ENCODE measurements at places on chromosomes 7 and 10.
A peak's percentile ranks its signal among the peaks of the same experiment; 100 is the strongest.

DNA sequence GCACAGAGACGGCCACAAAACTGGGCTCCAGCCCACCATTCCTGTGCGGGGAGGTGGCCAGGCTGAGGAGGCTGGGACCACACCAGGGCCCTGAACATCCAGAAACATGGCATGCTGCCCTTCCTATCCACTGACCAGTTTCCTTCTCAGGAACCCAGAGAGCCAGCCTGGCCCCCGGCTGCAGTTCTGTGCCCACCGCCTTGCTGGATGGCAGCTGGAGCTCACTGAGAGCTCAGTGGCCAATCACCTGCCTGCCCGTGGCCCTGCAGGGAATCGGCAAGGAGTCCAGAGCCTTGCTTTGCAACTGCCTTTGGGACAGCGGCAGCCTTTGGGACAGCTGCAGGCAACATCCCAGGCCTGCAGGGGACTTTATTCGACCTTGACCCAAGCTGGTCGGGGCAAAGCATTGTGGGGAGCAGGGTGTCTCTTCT is 30.4 kb downstream of the STK32C start:
- DNase-seq = no peak

DNA sequence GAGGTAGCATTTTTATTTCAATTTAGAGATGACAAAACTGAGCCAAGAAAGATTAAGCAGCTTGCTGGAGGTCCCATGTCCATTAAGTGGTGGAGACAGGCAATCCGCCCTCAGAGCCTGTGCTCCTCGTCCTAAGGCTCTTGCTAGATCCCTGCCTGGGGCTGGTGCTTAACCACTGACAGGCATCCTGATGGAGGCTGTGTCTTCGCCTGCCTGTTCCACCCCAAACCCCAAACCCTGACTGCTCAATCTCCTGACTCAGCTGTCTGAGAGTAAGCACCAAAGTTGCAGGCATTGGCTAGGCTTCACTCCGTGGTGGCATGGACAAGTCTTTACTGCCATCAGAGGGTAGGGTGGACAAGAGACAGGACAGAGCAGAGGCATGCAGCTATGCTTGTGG is 209.4 kb downstream of the POU6F2 start:
- DNase-seq = no peak

DNA sequence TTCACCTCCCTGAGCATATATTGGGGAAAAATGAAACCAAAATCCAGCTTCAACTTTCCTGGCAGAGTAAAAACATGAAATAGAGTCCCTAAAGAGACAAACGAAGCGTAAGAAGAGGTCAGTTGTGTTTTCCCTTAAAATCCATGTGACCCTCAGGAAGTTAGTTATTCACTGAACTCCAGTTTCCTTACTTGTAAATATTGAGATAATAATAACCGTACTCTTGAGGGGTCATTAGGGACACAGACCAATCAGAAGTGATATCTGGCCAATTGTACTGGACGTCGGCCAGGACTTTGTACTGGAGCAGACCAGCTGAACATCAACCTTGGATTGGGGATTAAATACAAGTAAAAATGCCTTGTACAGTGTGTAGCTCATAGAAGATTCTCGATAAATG is 167.0 kb downstream of the GATA3 start:
- DNase-seq = no peak

- no peak for DNase-seq
These were observed 104.7 kb downstream of the GPR85 start for GRCh38 chr7:112981966-112982365.

DNA sequence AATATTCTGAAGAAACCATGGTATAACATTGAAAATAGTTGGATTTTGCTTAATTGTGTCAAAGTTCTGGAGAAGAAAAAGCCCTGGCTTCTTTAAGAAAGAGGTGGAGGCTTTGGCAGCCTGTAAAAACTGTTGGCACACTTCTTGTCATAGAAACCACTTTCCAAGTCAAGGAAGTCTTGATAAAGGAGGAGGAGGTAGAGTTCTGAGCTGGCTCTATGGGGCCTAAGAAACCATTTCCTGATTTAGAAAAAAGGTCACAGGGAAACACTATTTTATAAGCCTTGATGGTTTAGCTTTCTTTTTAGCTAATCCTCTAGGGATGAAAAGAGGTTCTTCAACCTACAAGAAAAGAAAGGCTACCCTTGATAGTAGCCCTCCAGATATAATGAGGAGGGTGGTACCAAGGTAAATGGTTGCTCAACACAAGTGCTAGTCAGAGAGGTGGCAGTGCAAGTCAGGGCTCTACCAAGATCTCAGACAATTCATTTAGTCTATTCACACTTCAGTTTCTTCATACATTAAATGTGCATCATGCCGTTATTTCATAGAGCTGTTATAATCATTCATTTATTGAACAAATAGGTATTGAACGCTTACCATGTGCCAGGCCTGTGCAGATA is 346.9 kb downstream of the RNLS start:
- no peak for DNase-seq

- peak; percentile 50 for DNase-seq
These were observed 91.5 kb downstream of the ARID5B start for GRCh38 chr10:61992671-61993668.
